ENCODE measurements at places on chromosomes 16 and 17.

GRCh38 chr17:7977805-7978204 lies 24.6 kb upstream of the GUCY2D start:
- no peak for DNase-seq

DNA sequence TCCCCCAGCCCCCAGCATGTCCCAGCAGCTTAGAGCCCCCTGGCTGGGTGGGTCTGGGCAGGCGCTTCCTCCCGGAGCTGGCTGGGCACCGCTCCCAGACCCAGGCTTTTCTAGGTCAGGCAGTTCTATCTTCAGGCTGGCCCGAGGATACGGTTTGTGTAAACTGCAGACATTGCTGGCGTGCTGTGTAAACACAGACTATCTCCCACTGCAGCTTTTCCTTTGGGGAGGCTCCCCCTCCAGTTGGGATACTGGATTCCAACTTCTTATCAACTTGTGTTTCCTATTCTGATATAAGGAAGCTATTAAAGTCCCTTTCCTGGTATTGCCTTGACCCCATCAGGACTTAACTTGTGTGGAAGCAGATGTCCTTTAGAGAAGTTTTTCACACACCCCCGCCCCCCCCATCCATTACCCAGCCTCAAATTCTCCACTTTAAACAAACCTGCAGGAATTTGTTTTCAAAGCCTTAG lies 18.3 kb upstream of the GNA13 start:
- DNase-seq, result no peak

- no peak for DNase-seq
Measured at GRCh38 chr17:76830987-76831715, 37.1 kb upstream of the MGAT5B start.

DNA sequence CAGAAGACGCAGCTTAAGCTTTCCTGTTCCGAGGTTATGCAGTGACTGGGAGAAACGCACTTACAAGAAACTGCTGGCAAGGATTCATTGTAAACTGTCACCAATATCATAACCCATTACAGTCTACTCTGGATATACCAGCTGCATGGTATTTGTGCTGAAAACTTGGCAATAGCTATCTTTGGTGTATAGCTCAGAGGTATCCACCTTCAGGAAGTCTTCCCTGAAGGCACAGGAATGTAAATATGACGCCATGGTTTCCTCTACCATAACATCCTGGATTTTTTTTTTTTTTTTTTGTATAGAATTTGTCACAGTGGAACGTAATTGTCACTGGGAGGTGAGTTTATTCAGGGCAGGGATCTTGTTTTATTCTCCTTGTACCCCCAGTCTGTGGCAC lies 406.2 kb downstream of the GRIN2A start:
- DNase-seq, result no peak

- DNase-seq, result no peak
Measured at GRCh38 chr17:43524945-43525575, 21.1 kb downstream of the ETV4 start.

- DNase-seq, result no peak
Measured at GRCh38 chr17:80777274-80777673, 214.4 kb upstream of the CHMP6 start.

GRCh38 chr16:66569827-66570405 lies 3.7 kb downstream of the CMTM1 start:
- DNase-seq, result no peak

GRCh38 chr17:2222301-2222700 lies 81.3 kb downstream of the SMG6 start:
- DNase-seq, result no peak

DNA sequence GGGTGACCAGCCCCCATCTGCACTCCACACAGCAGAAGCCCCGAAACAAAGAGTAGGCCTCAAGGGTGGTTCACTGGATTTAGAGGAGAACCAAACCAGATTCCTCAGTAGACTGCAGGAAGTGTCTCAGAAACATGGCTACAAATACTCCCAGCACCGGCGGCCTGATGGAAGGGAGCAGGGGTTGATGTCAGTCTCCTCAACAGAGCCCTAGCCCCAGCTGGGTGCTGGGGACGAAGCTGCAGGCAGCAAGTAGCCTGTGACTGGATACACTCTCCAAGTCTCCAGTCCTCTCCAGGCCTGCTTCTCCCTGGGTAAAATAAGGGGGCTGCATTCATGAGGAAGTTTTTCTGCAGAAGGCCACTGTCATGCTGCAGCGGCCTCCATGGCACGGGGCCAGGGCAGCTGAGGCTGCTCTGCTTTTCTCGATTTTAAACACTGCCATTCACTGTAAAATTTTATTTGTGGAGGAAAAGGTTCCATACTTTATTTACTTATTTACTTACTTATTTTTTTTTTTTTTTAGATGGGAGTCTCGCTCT lies 36.7 kb upstream of the SREBF1 start:
- DNase-seq, result no peak

GRCh38 chr17:79374087-79374689 lies 236.7 kb downstream of the RBFOX3 start:
- DNase-seq, result no peak

GRCh38 chr17:47254403-47254943 lies 846 bp downstream of the ITGB3 start:
- no peak for DNase-seq

DNA sequence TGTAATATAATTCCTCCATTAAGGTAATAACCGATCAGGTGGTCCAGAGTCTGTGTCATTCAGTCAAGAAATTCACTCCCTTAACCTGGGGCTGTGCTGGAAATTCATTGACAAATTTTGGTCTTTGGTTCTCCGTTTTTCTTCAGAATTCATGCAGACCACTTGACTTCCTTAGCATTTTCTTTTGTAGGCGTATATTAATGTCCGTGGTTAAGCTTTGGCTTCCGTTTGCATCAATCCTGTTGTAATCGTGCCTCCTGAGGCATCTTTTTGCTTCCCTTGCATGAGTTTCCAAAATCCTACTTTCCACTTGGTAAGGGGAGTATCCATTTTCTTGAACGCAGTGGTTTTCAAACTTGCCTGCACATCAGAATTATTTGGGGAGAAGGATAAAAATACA lies 9.0 kb downstream of the LRRC37B start:
- no peak for DNase-seq

DNA sequence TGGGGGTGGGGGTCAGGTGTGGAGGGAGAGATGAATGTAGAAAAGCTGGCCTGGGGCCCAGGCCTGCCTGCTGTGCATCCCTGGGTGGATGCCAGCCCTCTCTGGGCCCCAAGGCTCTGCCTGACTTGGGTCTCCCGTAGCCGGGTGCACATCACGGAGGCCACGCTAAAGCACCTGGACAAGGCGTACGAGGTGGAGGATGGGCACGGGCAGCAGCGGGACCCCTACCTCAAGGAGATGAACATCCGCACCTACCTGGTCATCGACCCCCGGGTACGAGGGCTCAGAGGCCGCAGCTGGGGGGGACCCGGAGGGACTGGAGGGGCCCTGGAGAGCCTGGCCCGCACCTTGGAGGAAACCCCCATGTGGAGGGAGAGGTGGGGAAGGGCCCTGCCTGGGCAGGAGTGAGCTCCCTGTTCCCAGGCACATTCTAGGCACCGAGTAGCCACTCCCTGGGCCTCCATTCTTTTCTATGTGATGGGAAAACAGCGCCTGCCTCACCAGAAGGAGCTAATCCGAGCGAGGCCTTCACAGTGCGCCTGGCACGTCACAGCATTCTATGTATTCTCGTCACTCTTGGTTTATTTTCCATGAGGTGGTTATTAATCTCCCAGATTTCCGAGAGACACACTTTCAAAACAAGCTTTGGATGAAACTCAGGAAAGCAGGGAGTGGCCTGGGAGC lies 34.7 kb downstream of the ADCY7 start:
- DNase-seq, result no peak

GRCh38 chr16:66869424-66869823 lies 10.9 kb upstream of the PDP2 start:
- DNase-seq, result no peak

DNA sequence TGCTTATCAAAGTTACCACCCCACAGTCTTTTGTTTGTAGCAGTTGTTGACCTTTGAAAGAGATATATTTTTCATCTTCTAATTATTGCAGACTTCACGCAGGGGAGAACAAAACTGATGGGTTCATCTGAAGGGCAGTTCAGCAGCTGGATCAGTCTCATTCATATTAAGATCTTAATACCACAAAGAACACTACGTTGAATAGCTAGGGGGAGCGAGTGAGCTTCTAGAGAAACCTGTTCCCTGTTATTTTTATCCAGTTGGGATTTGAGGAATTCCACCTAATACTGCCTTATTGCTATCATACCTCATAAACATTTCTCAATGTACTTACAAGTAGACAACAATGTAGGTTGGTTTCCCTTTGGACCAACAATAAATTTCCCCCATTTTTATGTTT lies 306.1 kb upstream of the KIF2B start:
- DNase-seq, result no peak

GRCh38 chr17:18248300-18248731 lies 10.2 kb downstream of the FLII start:
- DNase-seq, result no peak

DNA sequence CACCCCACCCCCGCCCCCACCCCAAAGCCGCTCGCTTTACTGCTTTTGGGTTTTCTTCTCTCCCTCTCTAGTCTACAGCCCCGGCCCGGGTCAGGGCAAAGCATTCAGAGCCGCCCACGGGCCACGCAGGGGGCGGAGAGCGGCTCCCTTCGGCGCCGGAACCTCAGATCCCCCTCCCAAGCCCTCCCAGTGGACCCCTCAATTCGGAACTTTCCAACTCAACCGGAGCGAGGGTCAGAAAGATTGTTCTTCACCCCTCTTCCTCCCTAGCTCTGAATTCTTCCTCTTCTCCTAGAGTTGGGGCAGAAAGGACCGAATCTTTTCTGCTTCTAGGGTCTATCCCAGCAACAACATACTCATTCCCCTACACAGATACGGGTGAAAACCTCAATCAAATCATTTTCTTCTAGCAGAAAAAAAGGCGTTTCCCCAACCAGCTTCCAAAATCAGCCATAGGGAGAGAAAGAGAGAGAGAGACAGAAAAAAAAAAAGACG lies 1.0 kb downstream of the HOXB2 start:
- no peak for DNase-seq

GRCh38 chr17:80198144-80198661 lies 21.9 kb downstream of the SGSH start:
- no peak for DNase-seq

DNA sequence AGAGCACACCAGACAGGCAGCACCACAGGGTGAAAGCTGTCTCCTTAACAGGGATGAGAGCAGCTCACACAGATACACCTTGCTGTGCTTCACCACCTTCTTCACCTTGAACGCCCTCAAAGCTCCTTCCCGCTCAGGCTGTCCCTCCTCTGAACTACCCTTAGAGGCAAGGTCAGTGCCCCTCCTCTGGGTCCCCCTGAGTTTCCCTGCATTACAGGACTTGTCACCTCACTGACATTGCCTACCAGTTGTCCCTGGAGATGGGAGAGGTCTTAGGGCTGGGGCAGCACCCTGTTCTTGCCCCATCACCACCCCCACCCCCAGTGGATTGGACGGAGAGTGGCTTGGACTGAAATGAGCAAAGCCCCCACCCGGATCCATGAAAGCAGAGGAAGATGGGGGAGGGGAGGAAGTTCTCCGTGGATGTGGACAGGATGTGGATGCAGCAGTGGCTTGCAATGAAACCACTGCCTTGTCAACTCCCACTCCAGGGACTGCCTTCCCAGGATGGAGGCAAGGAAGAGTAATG lies 73.2 kb upstream of the CDH5 start:
- no peak for DNase-seq

- no peak for DNase-seq
Measured at GRCh38 chr16:86823888-86824671, 245.7 kb downstream of the FOXL1 start.

DNA sequence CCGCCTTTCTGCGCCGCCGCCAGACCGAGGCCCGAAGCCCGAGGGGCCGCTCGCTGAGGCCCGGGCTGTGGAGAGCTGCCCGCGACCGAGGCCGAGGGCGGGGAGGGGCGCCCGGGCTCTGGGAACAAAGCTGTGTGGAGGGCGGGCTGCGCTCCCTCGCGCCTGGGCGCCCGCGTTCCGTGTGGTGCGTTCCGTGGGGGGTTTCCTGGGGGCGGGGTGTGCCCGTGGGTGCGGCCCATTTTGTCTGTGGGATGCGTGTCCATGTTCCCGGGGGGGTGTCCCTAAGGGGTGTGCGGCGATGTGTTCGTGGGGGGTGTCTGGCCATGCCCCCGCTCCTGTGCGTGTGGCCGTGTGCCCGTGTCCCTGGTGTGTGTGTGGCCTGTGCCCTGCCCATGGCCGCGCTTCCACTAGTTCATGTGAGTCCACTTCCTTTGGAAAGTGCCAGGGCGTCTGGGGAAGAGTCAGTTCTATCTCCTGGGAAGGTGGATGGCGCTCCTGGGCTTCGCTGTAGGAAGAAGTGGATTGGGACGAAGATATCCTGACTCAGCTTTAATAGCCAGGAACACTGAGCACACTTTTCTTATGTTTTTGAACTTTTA lies 520 bp downstream of the JPT2 start:
- peak; percentile 21 for DNase-seq

GRCh38 chr17:3667366-3668278 lies 756 bp downstream of the TAX1BP3 start:
- no peak for DNase-seq

DNA sequence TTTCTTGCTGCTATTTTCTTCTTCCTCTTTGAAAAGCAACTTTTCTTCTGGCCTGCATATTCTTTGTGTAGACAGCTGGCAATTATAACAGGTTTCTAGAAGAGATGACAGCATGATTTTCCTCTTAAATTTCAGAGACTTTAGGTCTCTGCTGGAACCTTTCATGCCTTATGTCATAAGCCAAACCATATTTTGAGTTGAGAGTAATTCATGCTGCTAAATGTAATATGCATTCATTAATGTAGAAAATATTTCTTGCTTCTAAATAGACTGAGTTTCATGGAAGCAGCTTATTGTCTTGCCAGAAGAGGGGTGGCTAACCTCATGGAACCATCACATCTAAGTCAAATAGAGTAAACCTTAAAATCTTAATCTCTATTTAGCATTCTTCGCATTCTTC lies 25.9 kb upstream of the ABCA9 start:
- DNase-seq, result no peak

GRCh38 chr16:85282842-85283241 lies 170.6 kb upstream of the CIBAR2 start:
- DNase-seq, result no peak

GRCh38 chr17:48456589-48456988 lies 26.6 kb upstream of the SKAP1 start:
- no peak for DNase-seq

GRCh38 chr17:78396441-78397337 lies 18.2 kb downstream of the PGS1 start:
- no peak for DNase-seq

DNA sequence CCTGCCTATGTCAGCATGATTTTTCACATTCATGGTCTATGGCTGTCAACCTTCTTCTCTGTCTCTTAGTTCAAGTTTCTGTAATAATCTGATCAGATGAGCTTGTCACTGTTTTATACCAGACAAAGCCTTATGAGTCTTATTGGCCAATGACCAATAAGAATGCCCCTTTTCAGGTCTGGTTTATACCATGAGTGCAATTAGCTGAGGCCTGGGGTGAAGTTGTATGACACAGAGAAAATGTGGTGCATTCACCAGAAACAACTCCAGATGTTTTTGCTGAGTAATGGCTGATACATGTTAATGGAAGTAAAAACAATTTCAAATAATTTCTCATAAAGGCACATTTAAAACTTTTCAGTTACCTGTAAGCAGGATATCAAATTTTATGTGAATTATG lies 218.6 kb upstream of the CDH8 start:
- no peak for DNase-seq
